Testis (tissue), 5 donors: ENCODE measurements at places on chromosomes 2 and 18. TPM values are rescaled to one million over a fixed set of nuclear protein-coding genes. Genes with fewer than 3 reads are reported as not detected.

GRCh38 chr18:51908598-51908944 lies 431.4 kb upstream of the DCC start:
- no peak overlapping the region for H3K27ac ChIP-seq
- no peak for DNase-seq
- H3K27me3 ChIP-seq: no peaks in the 10 kb centered on the region
- H3K4me1 ChIP-seq: no peaks in the 10 kb centered on the region
- H3K36me3 ChIP-seq: no peaks in the 10 kb centered on the region

- H3K27ac ChIP-seq: no peak overlapping the region
- H3K27me3 ChIP-seq: no peaks in the 10 kb centered on the region
- H3K4me1 ChIP-seq: peaks cover 15% of the 10 kb centered on the region
- H3K4me3 ChIP-seq: no peak overlapping the region
- no peaks in the 10 kb centered on the region for H3K36me3 ChIP-seq
- peak; percentile 71 for DNase-seq
These were observed 28.7 kb downstream of the MGAT4A start for GRCh38 chr2:98702127-98702802.

ARHGAP25 gene
- polyA plus RNA-seq: 8.2 TPM

DNA sequence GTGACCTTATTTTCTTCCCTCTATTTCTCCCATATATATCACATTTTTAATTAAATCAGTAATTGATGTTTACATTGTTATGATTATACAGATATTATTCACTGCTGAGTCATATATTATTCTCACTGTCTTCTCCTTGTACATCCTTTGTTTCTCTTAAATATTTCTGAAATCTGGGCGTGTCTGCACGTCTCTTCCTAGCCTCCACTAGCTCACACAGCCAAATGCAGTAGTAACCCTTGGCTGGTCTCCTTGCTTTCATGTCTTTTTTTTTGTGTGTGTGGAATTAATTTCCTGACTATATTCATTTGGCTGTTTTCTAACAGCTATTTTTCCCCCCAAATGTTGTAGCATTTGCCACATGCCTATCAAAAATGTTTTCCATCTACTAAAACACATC lies 15.8 kb downstream of the CCNYL1 start:
- no peak overlapping the region for H3K4me3 ChIP-seq
- H3K27ac ChIP-seq: no peak overlapping the region
- no peaks in the 10 kb centered on the region for H3K36me3 ChIP-seq
- no peaks in the 10 kb centered on the region for H3K27me3 ChIP-seq

- H3K27ac ChIP-seq: peak overlapping the region; percentile 50
- no peaks in the 10 kb centered on the region for H3K27me3 ChIP-seq
- no peak overlapping the region for H3K4me3 ChIP-seq
- H3K36me3 ChIP-seq: no peaks in the 10 kb centered on the region
These were observed 12.4 kb downstream of the ASB1 start for GRCh38 chr2:238438856-238439849.

DNA sequence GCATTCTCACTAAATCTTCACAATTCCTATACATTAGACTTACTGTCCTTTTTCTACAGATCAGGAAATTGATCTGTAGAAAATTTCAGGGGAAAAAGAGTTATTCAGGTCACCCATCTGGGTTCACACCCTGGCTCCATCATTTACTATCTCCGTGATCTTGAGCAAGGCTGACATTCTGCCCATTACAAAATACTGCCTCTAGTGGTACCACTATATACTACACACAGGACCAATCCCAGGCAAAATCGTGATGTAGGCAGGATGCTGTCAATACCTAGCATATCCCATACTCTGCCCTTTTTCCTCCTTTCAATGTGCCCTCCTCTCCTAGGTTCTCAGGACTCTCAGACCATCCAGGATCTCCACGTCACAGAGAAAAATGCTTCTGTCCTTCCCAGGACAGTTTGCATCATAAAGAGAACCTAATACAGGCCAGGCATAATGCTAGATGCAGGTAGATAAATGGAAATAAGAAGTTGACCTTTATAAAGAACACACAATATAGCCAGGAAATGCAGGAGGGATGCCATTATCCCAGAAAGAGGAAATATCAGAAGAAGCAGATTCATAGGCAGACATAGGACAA lies 101.9 kb downstream of the CDH20 start:
- H3K4me3 ChIP-seq: no peak overlapping the region
- no peaks in the 10 kb centered on the region for H3K36me3 ChIP-seq
- no peaks in the 10 kb centered on the region for H3K27me3 ChIP-seq
- no peaks in the 10 kb centered on the region for H3K4me1 ChIP-seq
- no peak overlapping the region for H3K27ac ChIP-seq
- DNase-seq: no peak

DNA sequence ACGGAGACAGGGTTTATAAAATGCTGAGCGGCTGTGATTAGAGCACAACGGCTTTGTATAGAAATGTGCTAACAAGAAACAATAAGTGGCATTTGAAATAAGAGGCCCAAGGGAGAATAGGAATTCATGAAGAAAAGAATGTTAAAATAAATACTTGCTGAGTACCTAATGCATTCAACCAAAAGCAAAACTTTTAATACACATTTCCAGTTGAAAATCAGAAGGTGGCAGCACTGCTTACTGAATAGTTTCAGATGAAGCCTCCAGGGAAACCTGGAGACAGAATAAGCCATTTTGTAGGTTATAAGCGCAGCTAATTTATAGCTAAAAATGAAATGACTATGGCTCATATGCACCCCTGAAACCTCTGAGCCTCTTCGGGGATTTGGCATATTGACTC lies 286.6 kb downstream of the DPP10 start:
- no peaks in the 10 kb centered on the region for H3K36me3 ChIP-seq
- DNase-seq: no peak
- H3K27me3 ChIP-seq: no peaks in the 10 kb centered on the region
- no peak overlapping the region for H3K27ac ChIP-seq

- no peak overlapping the region for H3K27ac ChIP-seq
- H3K4me3 ChIP-seq: no peak overlapping the region
- H3K4me1 ChIP-seq: no peaks in the 10 kb centered on the region
- H3K36me3 ChIP-seq: no peaks in the 10 kb centered on the region
These were observed 154.3 kb downstream of the NDUFA10 start for GRCh38 chr2:239870863-239871262.

DNA sequence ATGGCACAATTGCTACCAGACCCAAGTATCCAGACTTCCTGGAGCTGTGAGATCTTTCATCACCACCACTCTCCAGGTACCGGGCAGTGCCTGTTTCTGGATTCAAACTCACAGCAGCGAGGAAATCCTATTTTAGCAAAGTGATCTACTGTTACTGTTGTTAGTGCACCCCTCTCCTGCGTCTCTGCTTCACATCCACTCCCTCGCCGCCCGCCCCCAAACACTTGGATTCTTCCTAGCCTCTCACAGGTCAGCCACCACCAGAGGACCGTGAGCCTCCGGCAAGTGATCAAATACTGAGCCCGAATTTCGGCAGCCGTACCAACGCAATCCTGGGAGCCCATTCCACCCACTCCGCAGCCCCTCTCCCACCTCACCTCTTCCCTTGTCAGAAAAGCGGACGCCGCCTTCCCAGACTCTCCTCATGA lies 519 bp downstream of the METTL4 start:
- no peaks in the 10 kb centered on the region for H3K27me3 ChIP-seq
- H3K4me3 ChIP-seq: peak overlapping the region; percentile 90
- peaks cover 12% of the 10 kb centered on the region for H3K4me1 ChIP-seq
- peak overlapping the region; percentile 100 for H3K27ac ChIP-seq

TEX44 gene
- polyA plus RNA-seq: 166 TPM

RESP18 gene
- 1.4 TPM for polyA plus RNA-seq

LRATD1 gene
- 39.4 TPM for polyA plus RNA-seq

DNA sequence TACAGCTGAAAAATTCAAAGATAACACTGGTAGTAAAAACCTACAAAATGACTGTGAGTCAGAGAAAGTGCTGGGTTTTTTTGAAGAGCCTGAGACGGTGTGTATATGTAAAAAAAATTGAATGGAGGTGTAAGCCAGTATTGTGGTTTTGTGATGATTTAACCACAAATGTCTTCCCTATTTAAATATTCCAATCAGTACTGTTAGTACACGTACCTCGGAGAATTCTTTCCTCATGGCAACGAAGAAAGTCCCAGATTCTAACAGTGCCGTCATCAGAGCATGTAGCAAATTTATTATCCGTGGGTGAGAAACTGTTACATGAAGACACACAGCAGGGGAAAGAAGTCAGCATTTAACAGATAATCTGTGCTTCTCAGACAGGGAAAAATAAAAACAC lies 48.1 kb downstream of the WDR33 start:
- peak overlapping the region; percentile 56 for H3K27ac ChIP-seq
- no peak overlapping the region for H3K4me3 ChIP-seq
- H3K4me1 ChIP-seq: no peaks in the 10 kb centered on the region
- DNase-seq: peak; percentile 65
- H3K27me3 ChIP-seq: no peaks in the 10 kb centered on the region

DNA sequence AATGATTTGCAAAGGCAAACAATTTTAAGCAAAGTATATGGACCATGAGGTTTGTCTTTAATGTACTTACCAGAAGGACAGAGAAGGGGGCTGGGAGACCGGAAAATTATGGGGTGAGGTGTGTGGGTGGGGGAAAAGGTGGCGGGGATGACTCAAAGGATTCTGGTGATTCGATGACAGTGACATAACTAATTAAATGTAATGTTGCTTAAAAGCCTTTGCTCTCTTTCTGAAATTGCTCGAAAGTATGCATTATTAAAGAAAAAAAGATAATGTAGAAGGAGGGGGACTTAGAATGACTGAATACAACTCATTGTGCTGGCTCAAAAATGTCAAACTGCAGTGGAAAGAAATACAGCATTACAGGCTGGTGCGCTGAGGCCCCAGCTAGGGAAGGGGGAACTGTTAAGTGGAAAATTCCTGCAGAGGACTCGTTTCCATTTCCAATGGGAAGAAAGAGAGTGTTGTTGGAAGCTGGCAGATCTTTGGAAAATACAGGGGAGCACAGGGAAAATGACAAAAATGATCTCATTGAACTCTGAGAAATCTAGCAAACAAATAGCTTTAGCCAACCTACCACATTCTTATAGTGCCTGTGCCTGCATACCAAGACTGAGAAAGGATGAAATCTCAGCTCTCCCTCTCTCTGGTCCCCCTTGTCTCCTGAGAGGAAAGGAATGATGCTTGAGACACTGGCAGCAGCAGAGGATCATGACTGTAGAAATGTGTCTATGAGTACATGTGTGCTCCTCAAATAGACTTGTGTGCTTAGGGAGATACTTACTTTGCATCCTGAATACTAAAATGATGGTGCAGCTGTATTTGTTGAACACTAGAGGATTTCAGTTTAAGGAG lies 632.4 kb downstream of the NYAP2 start:
- H3K4me1 ChIP-seq: no peaks in the 10 kb centered on the region
- H3K36me3 ChIP-seq: no peaks in the 10 kb centered on the region

- no peaks in the 10 kb centered on the region for H3K27me3 ChIP-seq
- H3K27ac ChIP-seq: peak overlapping the region; percentile 39
- peak; percentile 47 for DNase-seq
- peaks cover 21% of the 10 kb centered on the region for H3K4me1 ChIP-seq
These were observed 36.4 kb downstream of the TBC1D8 start for GRCh38 chr2:101114815-101115214.

DNA sequence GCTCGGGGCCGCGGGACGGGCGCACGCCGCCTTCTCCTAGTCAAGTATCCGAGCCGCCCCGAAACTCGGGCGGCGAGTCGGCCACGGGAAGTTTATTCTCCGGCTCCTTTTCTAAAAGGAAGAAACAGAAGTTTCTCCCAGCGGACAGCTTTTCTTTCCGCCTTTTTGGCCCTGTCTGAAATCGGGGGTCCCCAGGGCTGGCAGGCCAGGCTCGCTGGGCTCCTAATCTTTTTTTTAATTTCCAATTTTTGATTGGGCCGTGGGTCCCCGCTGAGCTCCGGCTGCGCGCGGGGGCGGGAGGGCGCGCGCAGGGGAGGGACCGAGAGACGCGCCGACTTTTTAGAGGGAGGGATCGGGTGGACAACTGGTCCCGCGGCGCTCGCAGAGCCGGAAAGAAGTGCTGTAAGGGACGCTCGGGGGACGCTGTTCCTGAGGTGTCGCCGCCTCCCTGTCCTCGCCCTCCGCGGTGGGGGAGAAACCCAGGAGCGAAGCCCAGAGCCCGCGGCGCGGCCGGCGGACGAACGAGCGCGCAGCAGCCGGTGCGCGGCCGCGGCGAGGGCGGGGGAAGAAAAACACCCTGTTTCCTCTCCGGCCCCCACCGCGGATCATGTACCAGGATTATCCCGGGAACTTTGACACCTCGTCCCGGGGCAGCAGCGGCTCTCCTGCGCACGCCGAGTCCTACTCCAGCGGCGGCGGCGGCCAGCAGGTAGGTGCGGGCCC lies 617 bp downstream of the FOSL2 start:
- no peaks in the 10 kb centered on the region for H3K27me3 ChIP-seq
- no peaks in the 10 kb centered on the region for H3K36me3 ChIP-seq
- H3K4me3 ChIP-seq: peak overlapping the region; percentile 62
- peak; percentile 53 for DNase-seq
- H3K27ac ChIP-seq: peak overlapping the region; percentile 99
- peaks cover 28% of the 10 kb centered on the region for H3K4me1 ChIP-seq

DNA sequence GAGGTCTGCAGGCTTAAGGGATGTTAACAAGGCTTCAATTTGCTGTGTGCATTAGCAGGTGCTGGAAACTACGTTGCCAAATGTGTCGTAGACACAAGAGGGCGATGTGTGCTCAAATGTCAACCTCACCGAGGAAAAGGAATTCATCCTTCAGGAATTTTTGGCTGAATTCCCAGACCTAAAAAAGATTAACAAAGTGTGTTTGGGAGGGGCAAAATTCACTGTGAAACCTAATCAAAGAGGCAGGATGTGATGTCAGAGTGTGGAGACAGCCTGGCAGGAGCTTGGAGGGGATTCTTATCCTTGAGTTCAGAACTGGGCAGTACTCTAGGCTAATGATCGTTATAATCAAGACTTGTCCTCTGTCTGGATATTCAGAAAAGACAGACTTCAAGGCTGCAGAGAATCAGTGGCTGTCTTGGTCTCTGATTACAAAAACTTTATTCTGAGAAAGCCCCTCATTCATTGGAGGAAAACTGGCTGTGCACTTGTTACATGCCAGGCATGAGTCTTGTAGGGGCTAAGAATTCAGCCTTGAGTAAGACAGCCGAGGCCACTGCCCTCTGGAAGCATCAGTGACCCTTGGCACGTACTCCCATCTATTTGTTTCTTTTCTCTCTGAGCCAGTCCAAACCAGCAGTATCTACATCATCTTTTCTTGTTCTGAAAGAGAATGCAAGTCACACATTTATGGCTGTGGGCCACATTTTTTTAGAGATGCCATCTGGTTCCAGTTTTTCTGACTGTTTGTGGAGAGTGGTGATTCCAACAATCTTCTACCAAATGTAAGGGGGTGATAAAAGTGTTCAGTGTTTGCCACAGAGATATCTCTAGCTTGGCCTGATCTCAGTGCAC lies 18.7 kb upstream of the SCYGR1 start:
- H3K4me1 ChIP-seq: peaks cover 8% of the 10 kb centered on the region
- H3K27ac ChIP-seq: peak overlapping the region; percentile 61
- H3K4me3 ChIP-seq: no peak overlapping the region

- no peak for DNase-seq
- H3K36me3 ChIP-seq: no peaks in the 10 kb centered on the region
- H3K27ac ChIP-seq: no peak overlapping the region
- H3K4me1 ChIP-seq: no peaks in the 10 kb centered on the region
- no peaks in the 10 kb centered on the region for H3K27me3 ChIP-seq
These were observed 875 bp downstream of the C18orf63 start for GRCh38 chr18:74316257-74317170.
